ENCODE measurements at places on chromosomes 3 and 15.

GRCh38 chr15:39597751-39598185 is 16.9 kb downstream of the THBS1 start:
- DNase-seq: no peak

GRCh38 chr15:90031231-90031791 is 30.2 kb downstream of the ZNF710 start:
- DNase-seq: no peak

- DNase-seq: no peak
These were observed 116.8 kb downstream of the LMLN start for GRCh38 chr3:198076722-198077308.

- DNase-seq: no peak
These were observed 144.7 kb downstream of the OSBPL10 start for GRCh38 chr3:31836131-31837075.

DNA sequence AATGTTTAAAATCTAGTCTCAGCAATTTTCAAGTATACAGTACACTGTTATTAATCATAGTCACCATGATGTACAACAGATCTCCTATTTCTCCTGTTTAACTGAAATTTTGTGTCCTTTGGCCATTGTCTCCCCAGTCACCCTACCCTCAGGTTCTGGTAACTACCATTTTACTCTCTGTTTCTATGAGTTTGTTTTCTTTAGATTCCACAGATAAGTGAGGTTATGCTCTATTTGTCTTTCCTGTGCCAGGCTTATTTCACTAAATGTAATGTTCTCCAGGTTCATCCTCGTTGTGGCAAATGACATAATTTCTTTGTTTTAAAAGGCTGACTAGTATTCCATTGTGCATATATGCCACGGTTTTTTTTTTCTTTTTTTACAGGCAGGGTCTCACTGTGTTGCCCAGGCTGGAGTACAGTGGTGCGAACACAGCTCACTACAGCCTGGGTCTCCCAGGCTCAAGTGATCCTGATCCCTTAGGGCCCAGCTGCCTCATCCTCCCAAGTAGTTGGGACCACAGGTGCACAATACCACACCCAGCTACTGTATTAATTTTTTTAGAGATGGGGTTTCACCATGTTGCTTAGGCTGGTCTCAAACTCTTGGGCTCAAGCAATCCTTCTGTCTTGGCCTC is 50.0 kb downstream of the RAB7A start:
- no peak for DNase-seq

DNA sequence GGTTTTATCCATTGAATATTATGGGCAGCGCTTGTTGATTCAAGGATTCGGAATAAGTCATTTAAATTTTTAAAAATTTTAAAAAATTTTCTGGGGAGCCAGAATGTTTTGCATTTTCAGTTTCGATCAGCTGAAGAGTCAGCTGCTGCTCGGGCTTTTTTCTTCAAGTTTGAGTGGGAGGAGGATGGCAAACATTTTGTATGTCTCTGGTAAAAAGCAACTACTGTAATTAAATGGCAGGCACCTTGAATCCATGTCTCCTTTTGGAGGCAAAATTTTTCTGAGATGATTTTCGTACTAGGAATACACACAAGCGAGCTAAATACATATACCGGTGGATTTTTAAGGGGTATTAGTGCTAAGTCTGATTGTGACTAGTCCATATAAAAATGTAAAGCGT is 612 bp downstream of the C3orf38 start:
- no peak for DNase-seq

DNA sequence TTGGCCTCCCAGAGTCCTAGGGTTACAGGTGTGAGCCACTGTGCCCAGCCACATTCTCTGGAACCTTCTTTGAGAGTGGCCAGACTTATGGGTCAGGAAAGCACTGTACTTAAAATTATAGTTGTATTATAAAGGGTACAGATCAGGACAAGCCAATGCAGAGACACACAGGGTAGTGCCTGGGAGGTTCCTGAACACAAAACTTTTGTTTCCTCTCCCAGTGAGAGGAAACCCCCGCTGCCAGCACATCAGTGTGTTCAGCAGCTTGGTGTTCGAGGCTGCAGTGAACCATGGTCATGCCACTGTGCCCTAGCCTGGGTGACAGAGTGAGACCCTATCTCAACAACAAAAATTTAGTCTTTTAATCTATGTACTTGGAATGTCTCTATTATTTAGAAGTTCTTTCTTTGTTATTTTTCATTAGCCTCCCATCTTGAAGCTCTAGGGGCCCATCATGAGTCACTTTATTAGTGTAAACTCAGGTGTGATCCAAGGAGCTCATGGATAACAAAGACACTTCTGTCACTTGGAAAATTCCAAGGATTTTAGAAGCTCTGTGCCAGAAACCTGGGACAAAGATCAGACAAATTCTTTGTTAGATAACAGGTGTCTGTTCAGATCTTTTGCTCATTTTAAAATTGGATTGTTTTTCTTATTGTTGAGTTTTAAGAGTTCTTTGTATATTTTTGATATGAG is 7.8 kb downstream of the BLOC1S6 start:
- no peak for DNase-seq

GRCh38 chr15:62362608-62363007 is 197.5 kb upstream of the C2CD4B start:
- DNase-seq: no peak

- no peak for DNase-seq
These were observed 209.2 kb downstream of the FEZF2 start for GRCh38 chr3:62164196-62164595.

DNA sequence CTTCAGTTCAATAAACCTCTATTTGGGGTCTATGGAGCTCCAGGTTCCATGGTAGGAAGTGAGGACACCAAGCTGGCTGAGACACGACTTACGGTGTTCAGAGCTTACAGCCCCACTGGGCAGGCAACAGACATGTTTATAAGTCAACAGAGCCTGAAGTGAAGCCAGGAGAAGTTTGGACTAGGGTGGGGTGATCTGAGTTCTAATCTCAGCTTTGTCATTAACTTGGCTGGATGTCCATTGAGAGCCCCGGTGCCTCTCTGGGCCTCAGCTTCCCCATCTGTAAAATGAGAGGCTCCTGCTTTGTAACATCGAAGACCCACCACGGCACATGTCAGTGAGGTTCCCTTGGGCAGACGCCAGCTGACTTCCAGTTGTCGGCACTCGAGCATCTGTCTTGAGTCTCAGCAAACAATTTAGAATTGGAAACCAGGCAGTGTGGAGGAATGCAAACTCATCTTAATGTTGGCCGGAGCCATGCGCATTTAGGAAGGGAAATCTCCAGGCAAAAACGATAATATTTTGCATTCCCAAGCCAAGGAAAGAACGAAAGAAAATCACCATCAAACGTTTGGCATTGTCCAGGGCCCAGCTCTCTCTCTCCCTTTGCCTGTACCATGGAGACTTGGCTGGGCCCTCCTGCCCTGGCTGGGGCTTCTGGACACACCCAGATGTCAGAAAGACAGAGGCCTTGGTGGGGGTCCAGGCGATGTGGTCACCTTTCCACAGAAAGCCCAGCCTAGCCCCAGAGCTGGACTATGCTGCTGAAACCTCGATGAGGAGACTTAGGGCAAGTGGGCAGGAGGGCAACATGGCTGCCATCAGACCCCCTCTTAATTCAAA is 18.4 kb downstream of the ITGA11 start:
- DNase-seq: no peak

DNA sequence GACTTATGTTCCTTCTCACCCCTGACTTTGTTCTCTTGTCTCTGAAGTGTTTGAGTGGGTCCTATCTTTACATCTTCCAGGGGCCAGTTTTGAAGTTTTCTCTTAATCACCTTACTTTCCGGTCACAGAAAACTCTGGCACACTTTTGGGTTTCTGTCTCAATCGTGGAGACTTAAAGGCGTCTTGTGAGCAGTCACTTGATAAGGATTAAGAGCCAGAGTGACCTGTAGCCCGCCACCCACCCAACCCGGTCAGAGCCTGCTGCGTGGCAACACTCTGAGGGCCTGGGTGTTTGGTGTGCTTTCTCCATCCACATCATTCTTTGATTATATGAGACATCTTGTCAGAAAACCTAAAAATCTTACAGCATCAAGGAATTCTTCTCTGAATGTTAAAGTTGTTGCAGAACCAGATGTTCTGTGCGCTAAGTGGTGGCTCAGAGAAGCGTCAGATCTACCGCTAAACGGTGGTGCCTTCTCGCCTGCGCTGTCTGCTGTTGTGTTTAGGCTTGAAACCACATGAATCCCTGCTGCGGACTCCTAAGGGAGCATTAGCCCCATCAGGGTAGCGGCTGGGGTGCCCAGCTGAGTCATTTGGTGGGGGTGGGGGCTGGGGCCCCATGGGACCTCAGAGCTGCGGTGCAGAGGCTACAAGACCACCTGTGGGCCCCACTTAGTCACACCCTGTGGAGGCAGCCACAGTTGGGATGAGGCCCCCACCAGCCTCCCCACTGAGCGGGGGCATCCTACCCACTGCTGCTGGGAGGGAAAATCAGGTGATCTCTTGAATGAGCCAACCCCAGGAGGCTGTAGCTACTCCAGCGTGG is 158.7 kb upstream of the BHLHE40 start:
- DNase-seq: no peak

GRCh38 chr3:41088882-41089281 is 110.4 kb upstream of the CTNNB1 start:
- no peak for DNase-seq

DNA sequence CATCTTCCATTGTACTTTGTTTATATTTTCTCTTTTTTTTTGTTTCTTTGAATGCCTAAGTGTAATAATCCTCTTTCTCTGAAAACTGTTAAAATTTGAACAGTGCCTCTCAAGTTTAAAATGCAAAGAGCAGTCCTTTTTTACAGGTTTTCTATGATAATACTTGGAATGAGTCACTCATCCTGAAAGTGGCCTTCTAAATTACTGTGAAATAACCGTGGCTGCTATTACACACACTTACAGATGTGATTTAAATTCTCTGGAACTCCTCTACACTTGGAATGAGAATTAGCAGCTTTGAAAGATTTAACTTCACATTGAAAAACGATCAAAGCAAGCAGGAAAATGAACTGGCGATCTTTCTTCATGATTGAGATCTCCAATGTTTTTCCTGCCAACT is 105.9 kb downstream of the ROBO1 start:
- DNase-seq: no peak

GRCh38 chr3:12273045-12273695 is 15.7 kb upstream of the PPARG start:
- DNase-seq: no peak

- no peak for DNase-seq
These were observed 131.0 kb downstream of the RPLP1 start for GRCh38 chr15:69583626-69584025.

DNA sequence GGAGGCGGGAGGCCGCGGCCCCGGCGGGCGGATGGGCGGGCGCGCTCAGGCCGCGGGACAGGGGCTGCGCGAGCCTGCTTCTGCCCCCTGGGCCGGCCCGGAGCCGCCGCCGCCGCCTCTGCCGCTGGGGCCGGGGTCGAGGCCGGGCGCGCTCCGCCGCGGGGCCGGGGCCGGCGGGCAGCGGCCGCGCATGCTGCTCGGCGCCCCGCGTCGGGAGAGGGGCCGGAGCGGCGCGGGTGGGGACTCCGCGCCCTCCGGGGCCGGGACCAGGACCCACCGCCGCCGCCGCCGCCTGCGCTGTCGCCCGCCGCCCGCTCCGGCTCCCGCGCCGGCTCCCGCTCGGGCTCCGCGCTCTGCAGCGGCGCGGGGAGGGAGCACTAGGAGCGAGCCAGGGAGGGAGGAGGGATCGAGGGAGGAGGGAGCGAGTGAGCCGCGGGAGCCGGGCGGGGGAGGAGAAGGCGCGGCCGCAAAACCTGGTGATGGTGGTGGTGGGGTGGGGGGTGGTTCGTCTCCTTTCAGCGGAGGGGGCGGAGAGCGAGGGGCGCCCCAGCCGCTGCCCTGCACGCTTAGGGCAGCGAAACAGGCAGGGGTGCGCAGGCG is at the start of gene LINGO1:
Gene LINGO1 (minus strand): TSS at position 379 of the 600 bp plus-strand sequence. CDS start 597 bp downstream, outside the sequence.
- DNase-seq: peak; percentile 53

- DNase-seq: no peak
These were observed 231.8 kb downstream of the UACA start for GRCh38 chr15:70531576-70531975.

DNA sequence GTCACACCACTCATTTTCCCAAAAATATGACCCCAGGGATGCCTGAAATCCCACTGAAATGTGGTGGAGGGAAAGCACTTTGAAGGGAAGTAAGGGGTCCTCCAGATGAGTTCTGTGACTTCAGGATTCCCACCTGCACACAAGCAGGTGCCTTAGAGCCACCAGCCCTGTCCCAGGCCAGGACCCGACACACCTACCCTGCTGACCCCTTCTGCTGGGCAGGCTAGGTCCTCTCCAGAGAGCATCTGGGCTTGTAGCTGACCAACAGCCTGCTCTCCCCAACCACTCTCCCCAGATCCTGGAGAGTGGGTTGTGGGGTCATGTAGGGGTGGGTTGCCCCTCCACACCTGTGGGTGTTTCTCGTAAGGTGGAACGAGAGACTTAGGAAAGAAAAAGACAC is 14.9 kb upstream of the CILP start:
- no peak for DNase-seq

GRCh38 chr3:36918050-36918449 is 26.8 kb downstream of the TRANK1 start:
- DNase-seq: no peak

GRCh38 chr15:78618064-78618463 is 2.7 kb downstream of the CHRNA3 start:
- no peak for DNase-seq

DNA sequence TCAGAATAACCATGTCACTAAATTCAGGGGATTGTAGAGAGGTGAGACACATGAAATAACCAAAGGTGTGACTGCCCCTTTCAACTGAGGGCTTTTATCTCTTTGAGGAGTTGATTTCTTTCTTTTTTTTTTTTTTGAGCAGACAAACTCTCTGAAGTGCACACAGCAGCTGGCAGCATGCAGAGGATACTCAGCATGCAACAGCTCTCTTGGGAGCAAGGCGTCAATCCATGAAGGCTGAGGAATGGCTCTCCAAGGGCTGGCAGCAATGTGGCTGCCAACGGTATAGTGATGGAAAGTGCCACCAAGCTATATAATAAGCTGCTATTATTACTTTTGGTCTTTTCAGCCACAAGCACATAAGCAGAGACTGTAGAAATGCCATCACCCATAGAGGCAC is 226.7 kb upstream of the FEZF2 start:
- DNase-seq: no peak

DNA sequence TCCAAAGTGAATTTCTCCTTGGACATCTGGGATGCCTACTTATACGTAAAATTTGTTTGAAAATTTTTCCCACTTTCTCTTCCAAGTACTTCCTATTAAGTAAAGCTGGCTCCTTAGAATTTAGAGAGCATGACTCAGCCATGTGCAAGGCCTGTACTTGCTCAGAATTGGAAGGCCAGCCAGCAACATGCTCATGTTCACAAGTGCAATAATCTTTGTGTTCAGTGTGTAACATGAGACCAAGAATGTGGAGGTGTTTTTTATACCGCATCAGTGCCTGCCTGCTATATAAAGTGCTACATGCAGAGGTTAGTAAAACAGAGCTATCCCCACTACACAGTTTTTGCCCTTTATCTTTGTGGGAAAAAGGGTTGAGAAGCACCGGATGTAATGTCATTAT is 151.9 kb upstream of the FEZF2 start:
- no peak for DNase-seq
